GM19239 (cell line): ENCODE measurements at places on chromosomes 6 and 20.

DNA sequence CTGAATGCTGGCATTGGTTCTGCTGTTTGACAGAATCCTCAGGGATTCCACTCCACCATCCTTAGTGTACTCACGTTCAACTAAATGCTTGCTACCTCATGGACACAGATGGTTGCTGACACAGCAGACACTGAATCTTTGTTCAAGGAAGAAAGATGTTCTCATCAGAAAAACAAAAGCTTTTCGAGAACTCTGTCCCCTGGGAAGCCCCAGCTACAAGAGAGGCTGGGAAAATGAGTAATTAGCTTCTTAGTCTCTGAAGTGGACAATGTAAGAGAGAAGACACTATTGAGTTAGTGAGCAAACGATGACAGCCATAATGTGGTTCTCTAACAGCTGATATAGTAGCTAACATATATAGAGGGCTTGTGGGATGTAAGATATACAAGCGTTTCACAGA, 30.9 kb upstream of the ENPP5 start:
- no peak for DNase-seq

GRCh38 chr20:15296422-15296821, 959.0 kb upstream of the FLRT3 start:
- no peak for DNase-seq

DNA sequence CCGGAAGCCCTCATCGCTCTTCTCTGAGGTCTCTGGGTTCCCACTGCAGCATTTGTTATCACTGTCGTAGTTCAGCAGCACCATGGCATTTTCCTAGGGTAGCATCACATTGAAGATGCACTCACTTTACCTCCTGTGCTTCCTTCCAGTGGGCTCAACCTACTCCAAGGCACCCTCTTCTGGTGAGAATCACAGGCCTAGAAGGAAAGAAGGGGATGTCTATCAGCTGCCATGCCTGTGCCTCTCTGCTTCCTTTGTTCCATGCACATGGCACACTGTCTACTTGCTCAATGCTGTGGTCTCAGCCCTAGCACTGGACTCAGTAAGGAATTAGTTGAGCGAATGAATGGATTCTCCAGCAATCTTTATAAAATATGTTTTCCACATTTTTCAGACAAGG, 22.6 kb downstream of the CST4 start:
- no peak for DNase-seq

DNA sequence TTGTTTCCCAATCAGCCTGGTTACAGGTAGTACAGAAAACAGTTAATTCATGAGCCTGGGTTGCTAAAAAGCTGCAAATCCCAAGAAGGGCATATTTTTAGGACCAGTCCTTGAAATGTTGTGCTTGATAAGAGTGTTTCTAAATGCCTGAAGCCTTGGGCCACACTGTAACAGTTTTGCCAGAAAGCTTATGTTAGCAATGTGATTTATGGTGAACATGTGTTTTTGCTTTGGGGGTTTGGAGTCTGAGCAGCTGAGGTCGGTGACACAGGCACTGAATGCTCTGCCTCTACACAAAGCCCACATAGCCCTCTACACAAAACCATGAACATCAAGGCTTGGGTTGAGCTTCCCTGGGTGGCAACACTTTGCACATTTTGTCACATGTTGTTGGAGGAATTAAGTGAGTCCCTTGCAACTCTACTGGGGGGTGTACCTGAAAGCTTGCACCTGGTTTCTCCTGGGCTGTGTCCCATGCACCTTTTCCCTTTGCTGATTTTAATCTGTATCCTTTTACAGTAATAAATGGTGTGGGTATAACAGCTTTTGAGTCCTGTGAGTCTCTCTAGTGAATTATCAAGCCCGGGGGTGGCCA, 22.2 kb downstream of the AHI1 start:
- DNase-seq = no peak

DNA sequence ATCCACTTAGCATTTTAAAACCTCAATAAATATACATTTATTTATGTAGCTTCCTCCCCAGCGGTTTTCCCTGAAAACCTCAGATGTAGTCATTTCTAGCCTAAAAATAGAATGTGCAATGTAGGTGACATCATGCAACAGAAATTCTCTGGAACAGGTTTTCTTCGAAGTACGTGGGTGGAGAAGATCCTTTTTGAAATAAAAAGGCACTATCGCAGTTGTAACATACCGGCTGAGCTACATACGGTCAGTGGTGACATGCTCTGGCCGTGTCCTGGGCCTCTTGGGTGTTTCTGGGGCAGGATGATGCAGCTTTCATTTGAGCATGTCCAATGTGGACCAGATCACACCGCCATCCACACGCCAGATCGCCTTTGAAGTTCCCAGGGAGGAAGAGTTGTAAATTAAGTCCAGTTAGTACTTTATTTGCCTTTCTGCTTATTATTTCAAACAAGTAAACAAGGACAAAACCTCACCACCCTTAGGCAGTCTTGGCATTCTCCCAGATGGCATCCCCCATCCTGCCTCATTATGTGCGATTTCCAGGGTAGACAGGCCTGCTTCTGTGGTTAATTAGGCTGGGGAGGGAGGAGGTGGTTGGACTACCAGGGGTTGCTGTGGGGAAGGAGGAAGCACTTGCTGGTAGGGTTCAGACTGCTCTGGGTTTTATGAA, 109.5 kb upstream of the CLDN20 start:
- DNase-seq = no peak

- no peak for DNase-seq
Measured at GRCh38 chr6:75775219-75775618, 26.2 kb downstream of the MYO6 start.

- no peak for DNase-seq
Measured at GRCh38 chr6:5084360-5084780, 771 bp upstream of the PPP1R3G start.

GRCh38 chr6:139355777-139356445, 18.5 kb downstream of the CITED2 start:
- no peak for DNase-seq

DNA sequence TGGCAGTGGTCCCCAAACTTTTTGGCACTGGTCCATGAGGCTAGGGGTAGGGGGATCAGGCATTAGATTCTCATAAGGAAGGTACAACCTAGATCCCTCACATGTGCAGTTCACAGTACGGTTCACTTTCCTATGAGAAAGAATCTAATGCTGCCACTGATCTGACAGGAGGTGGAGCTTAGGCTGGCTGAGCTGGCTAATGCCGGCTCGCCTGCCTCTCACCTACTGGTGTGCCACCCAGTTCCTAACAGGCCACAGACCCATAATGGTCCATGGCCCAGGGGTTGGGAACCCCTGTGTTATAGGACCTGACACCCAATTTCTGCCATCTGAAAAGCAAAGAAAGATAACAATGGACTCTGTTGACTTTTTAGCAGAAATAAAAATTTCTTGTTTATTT, 199.6 kb downstream of the GMPR start:
- no peak for DNase-seq

- no peak for DNase-seq
Measured at GRCh38 chr6:157954150-157955117, 27.2 kb upstream of the SYNJ2 start.

DNA sequence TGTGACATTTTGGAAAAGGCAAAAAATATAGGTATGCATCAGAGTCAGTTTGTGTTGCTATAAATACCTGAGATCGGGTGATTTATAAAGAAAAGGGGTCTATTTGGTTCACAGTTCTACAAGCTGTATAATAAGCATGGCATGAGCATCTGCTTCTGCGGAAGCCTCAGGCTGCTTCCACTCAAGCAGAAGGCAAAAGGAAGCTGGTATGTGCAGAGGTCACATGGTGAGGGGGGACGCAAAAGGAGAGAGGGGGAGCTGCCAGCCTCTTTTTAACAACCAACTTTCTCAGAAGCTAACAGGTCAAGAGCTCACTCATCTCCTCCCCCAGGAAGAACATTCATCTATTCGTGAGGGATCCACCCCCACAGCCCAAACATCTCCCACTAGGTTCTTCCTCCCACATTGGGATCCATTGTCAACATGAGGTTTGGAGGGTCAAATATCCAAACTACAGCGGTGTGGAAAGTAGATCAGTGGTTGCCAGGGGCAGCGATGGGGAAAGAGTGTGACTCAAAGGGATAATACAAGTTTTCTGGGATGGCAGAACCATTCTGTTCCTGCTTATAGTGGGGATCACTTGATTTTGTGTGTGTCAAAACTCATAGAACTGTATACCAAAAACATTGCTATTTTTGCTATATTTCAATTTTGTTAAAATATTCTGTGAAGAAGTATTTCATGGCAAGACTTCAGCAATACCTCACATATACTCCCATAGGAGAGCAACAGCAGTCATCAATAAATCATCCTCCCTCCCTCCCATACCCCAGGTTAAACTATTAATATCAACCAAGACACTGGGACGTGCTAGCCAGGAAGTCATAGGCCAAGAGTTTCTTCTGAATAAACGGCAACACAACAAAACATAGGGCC, 9.9 kb upstream of the FAM50B start:
- no peak for DNase-seq

DNA sequence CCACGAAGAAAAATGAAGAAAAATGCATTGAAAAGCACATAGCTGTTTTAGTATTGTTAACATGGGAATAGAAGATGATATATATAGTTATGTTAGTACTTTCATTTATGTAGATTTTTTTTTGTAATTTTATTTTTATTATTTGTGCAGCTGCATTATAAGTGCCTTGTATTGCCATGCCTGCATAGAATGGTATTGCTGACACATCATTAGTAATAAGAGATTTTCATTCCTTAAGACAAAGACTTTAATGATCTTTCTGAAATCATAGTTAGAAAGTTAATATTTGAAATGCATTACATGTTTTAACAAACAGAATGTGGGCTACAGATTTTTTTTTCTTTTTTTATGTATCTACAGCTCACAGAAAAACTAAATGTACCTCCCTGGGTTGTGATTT, 506.5 kb downstream of the NKAIN2 start:
- DNase-seq = no peak

DNA sequence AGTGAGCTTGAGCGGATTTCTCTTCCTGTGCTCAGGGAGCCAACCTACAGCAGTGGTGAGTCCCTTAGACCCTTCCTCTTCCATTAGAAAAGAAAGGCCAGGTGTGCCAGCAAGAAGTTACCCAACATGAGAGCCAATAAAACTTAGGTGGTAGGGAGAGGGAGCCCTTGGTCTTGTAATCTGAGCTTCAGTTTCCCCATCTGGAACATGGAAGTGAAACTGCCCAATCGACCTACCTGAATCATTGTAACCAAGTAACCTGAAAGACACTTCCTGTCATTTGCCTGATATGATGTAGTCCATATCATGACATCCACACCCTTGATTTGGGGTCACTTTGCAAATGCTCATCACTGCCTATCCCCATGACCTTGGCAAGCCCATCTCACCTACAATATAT, 66.4 kb downstream of the MDGA1 start:
- no peak for DNase-seq

DNA sequence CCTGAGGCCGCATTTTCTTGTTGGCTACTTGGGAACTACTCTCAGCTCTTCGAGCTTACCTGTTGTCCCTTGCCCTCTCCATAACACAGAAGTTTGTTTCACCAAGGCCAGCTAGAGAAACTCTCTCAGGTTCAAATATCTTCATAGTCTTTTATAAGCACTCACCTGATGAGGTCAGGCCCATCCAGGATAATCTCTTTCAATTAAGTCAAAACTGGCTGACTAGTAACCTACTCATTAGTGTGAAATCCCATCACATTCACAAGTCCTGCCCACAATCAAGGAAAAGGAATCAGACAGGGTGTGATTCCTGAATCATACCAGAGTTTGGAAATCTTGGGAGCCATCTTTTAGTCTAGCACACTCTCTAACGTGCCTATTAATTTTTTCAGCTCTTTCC, 195.2 kb upstream of the HS3ST5 start:
- no peak for DNase-seq

DNA sequence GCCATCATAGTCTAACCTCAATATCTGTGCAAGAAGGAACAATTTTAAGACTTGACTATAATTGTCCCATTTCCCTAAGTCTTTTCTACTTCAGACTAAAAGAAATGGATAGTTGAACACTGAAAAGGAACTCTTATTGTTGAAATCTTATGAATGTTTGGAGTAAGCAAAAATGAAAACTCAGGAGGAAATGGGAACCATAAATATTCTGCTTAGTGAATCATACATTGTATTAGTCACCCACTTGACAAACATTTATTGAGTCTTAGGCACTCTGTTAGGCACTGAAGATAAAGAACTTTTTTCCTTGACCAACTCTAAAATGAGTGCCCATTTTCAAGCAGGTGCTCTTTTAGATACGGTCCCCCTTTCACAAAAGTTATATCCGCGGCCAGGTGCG, 8.7 kb downstream of the CCDC170 start:
- no peak for DNase-seq

DNA sequence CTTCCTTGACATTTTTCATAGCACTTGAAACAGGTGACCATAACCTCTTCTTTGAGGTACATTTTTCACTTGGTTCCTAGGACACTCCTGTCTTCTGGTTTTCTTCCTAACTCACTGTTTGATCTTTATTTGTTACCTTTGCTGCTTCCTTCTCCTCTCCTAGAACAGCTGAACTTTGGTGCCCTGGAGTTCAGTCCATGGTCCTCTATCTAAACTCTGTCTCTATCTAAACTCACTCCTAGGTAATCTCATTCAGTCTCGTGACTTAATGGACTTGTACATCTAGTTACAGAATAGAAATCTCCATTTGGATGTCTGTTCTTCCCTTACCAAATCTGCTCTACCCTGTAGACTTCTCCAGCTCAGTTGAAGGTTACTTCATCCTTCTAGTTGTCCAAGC, 73.7 kb downstream of the SHPRH start:
- no peak for DNase-seq

DNA sequence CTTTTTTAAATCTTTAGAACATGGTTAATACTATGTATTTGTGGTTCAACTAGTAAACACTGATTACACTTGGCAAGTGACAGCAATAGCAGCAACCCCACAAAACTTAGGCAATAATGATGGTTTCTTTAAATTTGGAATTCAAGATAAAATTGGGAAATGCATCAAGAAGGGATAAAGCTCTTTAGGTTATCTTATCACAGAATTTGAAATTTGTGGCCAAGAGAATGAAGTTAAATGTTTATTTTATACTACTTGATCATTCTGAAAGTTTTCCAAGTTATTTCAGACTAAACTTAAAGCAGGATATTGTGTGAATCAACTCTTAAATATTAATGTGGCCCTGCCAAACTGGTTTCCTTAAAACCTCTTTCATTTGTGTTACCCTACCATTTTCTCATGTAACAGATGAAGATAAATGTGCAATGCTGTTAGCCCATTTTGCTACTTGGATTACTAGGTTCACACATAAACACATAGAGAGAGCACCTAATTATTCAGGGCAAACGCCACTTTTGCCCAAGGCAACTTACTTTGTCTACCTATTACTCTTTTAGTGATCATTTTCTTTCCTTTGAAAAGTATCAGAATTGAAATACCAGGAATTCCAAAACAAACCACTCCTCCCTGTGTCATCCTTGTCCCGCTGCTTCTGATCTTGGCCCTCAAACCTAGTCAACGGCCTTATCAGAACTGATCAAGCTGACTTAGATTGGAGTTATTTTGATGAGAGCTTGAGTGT, 186.7 kb upstream of the TENT5A start:
- no peak for DNase-seq
